Suppressor macrophage treated with lipopolysaccharide for 1 hour (primary cell): ENCODE measurements at places on chromosomes 2 and 18.

GRCh38 chr2:102826904-102827303, 65.1 kb downstream of the TMEM182 start:
- no peak for DNase-seq

GRCh38 chr2:107999158-107999557, 12.8 kb downstream of the SLC5A7 start:
- DNase-seq, result no peak

GRCh38 chr2:3168230-3168891, 209.3 kb downstream of the EIPR1 start:
- no peak for DNase-seq

DNA sequence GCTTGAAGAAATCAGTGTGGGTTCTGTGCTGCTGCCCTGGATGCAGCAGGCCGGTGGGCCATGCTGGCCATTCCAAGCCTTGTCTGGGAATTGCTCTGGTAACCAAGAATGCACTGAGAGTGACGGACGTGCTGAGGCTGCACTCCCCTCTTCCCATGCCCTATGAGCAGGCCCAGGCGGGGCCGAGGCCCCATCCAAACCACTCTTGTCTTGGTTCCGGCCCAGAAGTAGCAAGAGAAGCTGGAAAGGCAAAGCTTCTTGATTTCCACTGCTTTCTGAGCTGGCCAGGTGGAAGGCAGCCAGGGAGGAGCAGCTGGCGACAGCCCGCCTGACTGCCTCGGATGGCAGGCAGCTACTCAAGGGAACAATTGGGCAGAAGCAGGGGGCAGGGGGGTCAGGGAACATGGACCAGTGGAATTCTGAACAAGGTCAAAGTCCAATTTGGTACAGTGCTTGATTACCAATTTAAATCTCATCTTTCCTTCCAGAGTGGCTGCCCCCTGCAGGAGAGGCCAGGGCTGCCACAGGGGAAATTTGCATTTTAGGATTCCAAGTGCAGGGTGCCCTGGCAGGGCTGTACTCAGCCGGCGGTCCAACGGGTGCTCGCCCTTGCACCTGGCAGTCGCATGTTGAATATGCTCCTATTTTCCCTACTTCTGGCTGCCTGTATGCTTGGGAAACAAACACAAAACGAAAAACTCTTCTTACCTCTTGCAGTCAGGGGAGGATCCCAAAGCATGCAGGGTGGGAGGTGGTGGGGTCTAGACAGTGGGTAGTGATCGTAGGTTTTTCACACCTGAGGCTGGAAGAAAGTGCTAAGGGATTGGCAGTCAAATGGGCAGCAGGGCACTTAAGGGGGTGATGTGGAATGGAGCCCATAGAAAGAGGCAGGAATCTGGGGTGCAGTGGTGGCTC, 67.3 kb downstream of the LIPG start:
- DNase-seq, result no peak

GRCh38 chr2:11102466-11102865, 52.8 kb upstream of the SLC66A3 start:
- no peak for DNase-seq

GRCh38 chr2:127623388-127624319, 22.3 kb upstream of the GPR17 start:
- no peak for DNase-seq

DNA sequence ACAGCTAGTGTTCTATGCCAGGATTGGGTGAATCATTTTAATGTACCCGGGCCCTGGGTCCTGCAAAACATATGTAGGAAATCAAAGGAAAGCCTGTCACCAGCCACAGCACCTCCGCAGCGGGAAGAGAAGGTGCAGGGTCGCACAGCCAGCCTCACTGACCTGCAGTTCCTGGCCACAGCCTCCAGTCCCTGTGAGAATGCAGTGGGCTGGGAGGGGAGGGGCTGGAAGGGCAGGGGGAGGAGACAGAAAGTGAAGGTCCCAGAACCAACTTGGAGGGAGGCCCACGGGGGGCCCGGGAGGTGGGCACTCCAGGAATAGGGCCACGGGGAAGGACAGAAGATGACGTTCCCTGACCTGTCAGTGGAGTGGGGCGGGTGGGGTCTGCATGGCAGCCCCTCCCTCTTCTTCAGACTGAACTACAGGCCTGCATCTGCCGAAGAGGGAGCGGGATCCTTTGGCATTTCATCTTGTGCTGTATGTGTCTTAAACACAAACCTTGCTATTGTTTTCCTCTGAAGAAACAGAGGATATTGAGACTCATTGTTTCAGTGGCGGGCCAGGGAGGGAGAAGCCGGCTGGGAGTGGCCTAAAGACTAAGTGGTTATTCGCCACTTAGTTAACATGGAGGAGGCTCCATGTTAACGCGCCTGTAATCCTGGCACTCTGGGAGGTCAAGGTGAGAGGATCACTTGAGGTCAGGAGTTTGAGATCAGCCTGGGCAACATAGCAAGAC, 7.5 kb downstream of the MAL start:
- DNase-seq, result no peak

- peak; percentile 79 for DNase-seq
These were observed 14.4 kb upstream of the STAT4 start for GRCh38 chr2:191165176-191165643.

GRCh38 chr2:189933911-189934399, 128.6 kb downstream of the MSTN start:
- no peak for DNase-seq

DNA sequence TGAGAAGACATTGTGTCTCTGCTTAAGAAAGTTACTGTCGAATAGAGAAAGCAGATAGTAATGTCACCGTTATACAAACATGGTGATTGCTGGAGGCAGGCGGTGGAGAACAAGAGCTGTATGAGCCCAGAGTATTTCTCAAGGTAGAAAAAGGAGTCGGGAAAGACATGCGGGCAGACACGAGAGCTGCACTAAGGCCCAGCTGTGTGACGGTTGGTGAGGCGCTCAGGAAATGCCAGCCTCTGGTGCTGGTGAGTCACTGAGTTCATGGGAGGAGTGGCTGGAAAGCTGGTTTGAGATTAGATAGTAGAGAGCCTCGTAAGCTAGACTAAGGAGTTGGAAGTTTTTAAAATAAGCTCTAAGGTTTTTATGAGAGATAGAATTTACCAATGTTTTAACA, 390.9 kb upstream of the TRIB2 start:
- DNase-seq, result peak; percentile 59

DNA sequence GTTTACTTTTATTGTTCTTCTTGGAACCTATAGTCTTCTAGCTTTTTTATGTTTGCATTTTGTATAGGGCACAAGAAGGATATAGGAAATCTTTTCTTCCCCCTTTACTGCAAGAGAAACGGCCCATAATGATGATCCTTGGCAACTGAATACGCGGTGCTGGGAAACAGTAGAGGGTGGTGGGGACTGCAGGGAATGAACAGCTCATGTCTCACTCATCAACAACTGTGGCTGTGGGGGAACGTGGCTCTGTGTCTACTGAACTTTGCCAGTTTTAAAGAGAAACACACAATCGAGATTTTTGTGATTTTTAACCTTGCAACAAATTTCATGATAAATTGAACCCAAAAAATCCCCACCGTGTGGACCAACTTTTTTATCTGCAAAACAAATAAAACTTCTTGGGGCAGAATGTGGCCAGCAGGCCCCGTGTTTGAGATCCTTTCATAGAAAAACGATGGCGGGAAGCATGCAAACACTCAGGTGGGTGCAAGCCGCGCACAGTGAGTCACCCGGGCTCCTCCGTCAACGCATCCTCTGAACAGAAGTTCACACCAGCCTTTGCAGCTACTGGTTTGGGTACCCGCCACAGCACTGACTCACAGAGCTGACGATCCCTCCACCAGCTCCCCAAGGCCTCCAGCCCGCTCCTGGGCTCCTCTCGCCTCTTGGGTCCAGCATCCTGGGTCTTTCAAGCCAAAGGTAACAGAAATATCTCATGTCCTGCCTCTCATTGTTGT, 149.3 kb downstream of the COL6A3 start:
- DNase-seq, result no peak

- DNase-seq, result no peak
These were observed 10.9 kb upstream of the FHL2 start for GRCh38 chr2:105409717-105410116.

- peak; percentile 85 for DNase-seq
These were observed 102.2 kb upstream of the MSH2 start for GRCh38 chr2:47300609-47301276.

- no peak for DNase-seq
These were observed 859.3 kb upstream of the KLHL29 start for GRCh38 chr2:22525681-22526080.

GRCh38 chr2:174585657-174586252, 11.8 kb downstream of the WIPF1 start:
- DNase-seq, result no peak

GRCh38 chr2:47177043-47177565, 22.0 kb upstream of the STPG4 start:
- peak; percentile 38 for DNase-seq

- no peak for DNase-seq
These were observed 57.2 kb upstream of the LDLRAD4 start for GRCh38 chr18:13161276-13161899.

- no peak for DNase-seq
These were observed 15.0 kb upstream of the CPS1 start for GRCh38 chr2:210541290-210541902.

DNA sequence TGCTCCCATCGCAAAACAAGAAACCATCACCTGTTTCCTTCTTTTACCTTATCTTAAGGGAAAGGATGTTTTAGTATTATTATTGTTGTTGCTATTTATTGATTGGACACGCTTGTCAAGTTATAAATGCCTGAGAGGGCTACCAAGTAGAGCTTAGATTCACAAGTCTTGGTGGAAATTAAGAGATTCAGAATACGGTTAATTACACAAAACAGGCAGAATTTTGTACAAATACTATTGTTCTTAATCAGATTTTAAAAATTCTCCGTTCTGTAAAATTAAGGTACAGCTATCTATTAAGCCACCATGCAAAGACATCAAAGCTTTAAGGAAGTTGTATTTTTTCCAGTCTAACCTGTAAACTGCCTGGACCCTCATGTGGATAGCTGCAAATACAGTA, 1.1 kb upstream of the ZNF521 start:
- DNase-seq, result no peak

GRCh38 chr2:102340778-102341177, 14.8 kb upstream of the IL18R1 start:
- no peak for DNase-seq

- peak; percentile 73 for DNase-seq
These were observed 151.1 kb upstream of the SLC1A4 start for GRCh38 chr2:64837925-64838641.

- DNase-seq, result no peak
These were observed 1385.4 kb upstream of the PIK3C3 start for GRCh38 chr18:40569605-40570004.

DNA sequence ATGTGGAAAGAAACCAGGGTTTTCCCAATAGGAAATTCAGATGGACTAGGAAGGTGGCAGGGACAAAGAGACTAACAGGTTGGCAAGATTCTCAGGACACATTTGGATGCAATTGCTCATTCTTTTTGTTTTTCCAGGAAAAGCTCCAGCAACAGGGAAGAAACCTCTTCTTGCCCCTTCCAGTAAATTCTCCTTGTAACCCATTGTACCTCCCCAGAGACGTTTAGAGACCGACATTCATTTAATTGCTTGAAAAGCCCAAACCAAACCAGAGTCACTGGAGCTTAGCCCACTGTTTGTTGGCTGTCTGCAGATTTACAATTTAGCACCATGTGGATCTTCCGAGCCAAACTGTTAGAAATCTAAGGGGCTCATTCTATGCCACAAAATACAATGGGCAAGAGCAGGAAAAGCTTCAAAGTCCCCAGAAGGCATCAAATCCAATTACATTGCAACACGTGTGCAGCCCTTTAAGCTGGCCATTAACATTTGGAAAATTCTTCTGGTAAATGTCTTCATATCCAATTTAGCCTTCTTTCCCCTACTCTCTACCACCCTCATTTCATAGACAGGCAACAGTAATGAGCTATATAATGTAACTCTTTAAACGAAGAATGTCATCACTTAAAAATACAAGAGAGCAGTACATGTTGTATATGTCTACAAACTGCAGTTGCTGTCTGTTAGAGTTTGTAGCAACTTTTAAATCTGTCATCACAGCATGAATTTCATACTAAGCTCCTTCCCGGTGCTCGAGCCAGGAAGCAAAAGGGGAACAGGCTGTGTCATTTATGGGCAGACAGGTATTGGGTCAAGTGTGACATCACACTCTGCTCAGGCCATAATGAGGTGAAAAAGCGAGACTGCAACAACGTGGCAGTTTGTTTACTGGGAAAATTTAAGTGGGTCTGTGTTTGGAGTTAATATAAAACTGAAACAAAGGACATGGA, 235.6 kb upstream of the HNRNPA3 start:
- no peak for DNase-seq

DNA sequence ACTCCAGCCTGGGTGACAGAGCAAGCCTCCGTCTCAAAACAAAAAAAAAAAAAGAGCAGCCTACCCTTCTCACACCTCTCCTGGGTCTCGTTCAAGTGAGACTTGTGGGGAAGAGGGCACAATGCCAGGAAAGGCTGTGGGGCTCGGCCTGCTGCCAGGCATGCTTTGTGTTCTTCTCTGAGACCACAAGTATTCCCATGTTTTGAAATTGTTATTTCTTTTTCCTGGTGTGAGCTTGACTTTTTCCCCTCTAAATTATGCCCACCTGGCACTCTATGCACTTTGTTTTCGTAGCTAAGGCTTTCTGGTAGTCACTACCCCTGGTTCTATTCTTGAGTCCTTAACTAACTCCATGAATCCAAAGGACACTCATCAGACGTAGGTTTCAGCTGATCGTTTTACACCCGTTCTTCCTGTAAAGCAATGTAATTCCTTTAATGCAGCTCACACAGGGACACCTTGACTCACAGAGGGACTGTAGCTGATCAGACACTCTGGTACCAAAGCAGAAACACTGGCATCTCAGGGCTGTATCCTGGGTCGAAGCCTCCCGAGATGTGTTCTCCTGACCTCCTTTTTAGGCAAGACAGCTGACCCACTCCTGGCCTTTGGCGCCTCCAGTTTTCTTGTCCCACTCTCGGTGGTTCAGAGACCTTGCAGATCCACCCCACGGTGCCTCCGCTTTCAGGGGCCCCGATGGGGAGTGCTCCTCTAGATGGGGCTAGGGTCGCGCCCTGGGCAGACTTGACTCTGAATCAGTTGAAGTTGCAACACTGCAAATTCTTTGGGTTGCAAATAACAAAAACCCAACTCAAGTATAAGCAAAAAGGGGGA, 193.3 kb upstream of the AGAP1 start:
- DNase-seq, result no peak

DNA sequence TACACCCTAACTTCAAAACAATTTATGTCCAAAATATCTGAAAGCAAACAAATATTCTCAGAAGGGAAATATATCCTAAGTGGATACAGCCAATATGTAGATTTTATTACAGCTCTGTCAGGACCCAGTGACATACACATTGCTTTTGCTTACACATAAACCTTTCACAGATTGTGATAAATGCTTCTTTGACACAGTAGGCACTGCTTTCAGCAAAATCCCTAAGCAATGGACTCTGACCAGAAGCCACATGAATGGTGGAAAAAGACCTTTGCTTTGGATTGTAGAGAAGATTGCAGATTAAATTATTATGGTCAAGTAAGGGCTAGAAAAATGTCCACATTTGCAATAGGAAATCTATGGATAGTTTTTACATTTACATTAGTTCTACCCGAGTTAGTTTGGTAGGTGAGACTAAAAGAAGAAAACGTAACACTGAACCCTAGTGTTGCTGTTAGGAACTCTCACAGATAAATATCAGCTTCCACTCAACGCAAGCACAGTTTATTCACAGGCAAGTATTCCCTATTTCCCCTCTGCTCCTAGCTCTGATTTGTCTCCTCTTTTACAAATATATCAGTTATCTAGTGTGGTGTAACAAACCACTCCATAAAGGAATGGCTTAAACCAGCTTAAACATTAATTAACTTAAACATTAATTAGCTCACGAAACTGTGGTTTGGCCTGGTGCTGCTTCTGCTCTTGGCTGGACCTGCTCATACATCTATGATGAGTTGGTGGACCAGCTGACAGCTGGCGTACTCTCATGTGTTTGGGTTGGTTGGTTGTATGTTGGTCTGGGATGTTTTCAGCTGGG, 23.6 kb upstream of the SERPINE2 start:
- no peak for DNase-seq
